Thymus (tissue), 14 donors: ENCODE measurements at places on chromosomes 12 and 14. TPM values are rescaled to one million over a fixed set of nuclear protein-coding genes. Genes with fewer than 3 reads are reported as not detected.
A peak's percentile ranks its signal among the peaks of the same experiment; 100 is the strongest.

SIRT4 gene
- 2.8 TPM for total RNA-seq

- no peaks in the 10 kb centered on the region for H3K4me1 ChIP-seq
- H3K27ac ChIP-seq = no peak overlapping the region
- no peaks in the 10 kb centered on the region for H3K27me3 ChIP-seq
- no peak overlapping the region for H3K4me3 ChIP-seq
- no peak for DNase-seq
- no peaks in the 10 kb centered on the region for H3K36me3 ChIP-seq
Measured at GRCh38 chr12:111242184-111242583, 126.7 kb downstream of the PHETA1 start.

DNA sequence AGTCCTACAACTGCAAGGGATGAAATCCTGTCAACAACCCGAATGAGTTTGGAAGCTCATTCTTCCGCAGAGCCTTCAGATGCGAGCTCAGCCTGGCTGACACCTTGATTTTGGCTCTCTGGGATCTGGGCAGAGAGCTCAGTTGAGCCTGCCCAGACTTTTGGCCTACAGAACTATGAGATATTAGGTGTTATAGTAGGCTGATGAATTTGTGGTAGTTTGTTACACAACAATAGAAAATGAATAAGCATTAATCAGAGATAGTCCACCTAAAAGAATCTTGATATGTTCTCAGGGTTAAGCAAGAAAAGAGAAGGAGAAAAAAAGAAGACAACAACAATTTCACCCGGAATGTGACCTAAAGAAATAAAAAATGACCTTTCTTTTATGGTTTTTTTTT is 30.4 kb upstream of the GZMB start:
- no peaks in the 10 kb centered on the region for H3K27me3 ChIP-seq
- no peaks in the 10 kb centered on the region for H3K36me3 ChIP-seq
- peaks cover 3% of the 10 kb centered on the region for H3K4me1 ChIP-seq
- DNase-seq = no peak
- H3K4me3 ChIP-seq = no peak overlapping the region

GRCh38 chr14:23186913-23187654 is 3.6 kb upstream of the SLC7A8 start:
- H3K4me3 ChIP-seq = no peak overlapping the region
- peaks cover 7% of the 10 kb centered on the region for H3K27me3 ChIP-seq
- no peak overlapping the region for H3K27ac ChIP-seq
- DNase-seq = peak; percentile 18
- no peaks in the 10 kb centered on the region for H3K36me3 ChIP-seq
- H3K4me1 ChIP-seq = peaks cover 12% of the 10 kb centered on the region

GRCh38 chr14:53875324-53875897 is 81.2 kb downstream of the BMP4 start:
- H3K4me1 ChIP-seq = no peaks in the 10 kb centered on the region
- H3K4me3 ChIP-seq = no peak overlapping the region
- no peaks in the 10 kb centered on the region for H3K27me3 ChIP-seq
- no peak for DNase-seq
- no peaks in the 10 kb centered on the region for H3K36me3 ChIP-seq
- no peak overlapping the region for H3K27ac ChIP-seq

BCL2L2 gene
- 5.5 TPM for total RNA-seq

DNA sequence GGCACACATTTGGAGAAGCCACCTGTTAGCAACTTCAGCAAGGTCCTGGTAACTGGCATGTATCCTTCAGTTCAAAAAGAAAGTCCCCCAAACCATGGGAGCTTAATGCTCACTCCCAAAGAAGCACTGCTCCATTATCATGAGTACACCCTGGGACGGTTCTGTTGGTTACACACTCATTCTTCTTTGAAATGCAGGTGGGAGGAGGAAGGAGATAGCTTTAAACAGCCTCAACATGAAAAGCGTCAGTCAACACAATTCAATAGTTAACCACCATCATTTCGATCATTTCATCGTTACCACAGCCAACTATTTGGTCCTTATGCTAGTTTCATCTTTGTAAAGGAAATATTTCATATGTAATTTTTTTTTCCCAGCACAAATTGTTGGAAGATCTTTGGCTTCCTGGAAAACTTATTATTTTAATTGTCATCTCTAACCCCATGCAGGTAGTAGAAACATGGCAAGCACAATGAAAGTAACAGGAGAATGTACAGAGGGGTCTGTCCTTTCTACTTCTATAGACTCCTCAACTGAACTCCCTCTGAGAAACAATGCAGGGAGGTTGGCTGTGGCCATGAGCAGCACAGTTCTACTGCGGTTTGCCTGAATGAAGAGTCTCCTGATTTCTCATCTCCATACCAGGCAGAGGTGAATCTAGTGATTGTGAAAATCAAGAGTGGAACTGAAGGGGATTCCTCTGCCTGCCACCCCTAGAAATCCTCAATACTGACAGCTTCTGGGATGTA is 196.4 kb upstream of the FOXN3 start:
- H3K4me3 ChIP-seq = no peak overlapping the region
- DNase-seq = no peak
- H3K4me1 ChIP-seq = peaks cover 51% of the 10 kb centered on the region

DNA sequence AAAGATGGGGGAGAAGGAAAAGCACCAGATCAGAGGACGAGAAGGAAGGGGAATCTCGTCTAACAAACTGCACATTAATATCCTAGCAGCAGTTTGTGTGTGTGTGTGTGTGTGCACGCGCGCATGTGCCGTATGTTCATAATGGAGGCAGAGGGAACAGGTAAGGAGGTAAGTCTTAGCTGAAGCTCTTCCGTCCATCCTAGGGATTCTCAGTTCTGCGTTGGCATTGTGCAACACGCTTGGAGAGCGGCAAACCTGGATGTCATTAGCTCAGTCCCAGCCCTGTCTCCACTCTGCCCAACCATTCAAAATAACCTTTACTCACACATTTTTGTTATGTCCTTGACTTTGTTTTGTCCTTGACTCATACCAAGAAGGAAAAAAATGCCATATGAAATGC is 1.6 kb upstream of the C1R start:
- no peak overlapping the region for H3K27ac ChIP-seq
- DNase-seq = no peak
- no peaks in the 10 kb centered on the region for H3K27me3 ChIP-seq

DNA sequence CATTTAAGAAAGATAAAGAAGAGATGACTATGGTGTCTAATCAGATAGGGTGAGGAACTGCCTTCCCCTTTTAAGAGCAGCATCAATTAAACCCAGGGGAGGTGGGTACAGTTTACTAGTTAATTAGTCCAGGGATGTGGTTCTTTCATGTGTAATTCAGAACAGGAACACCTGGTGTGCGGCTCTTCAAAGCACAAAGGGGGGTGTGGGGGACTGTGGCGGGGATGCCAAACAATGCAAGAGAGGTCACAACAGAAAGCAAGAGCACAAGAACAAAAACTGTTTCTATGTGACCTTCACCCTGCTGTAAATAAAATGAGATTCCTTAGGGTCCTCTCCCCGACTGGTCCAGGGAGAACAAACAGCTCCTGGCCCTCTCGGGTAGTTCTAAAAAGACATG is 183.9 kb upstream of the SOX5 start:
- no peaks in the 10 kb centered on the region for H3K4me1 ChIP-seq
- no peaks in the 10 kb centered on the region for H3K27me3 ChIP-seq
- no peaks in the 10 kb centered on the region for H3K36me3 ChIP-seq
- no peak overlapping the region for H3K27ac ChIP-seq

- DNase-seq = no peak
- H3K4me1 ChIP-seq = no peaks in the 10 kb centered on the region
- no peak overlapping the region for H3K27ac ChIP-seq
- no peaks in the 10 kb centered on the region for H3K36me3 ChIP-seq
- H3K4me3 ChIP-seq = no peak overlapping the region
Measured at GRCh38 chr14:73833034-73833433, 18.6 kb upstream of the PTGR2 start.

TMEM179 gene
- 0.09 TPM for total RNA-seq

- no peak overlapping the region for H3K27ac ChIP-seq
- no peaks in the 10 kb centered on the region for H3K27me3 ChIP-seq
- DNase-seq = no peak
- no peak overlapping the region for H3K4me3 ChIP-seq
- H3K36me3 ChIP-seq = no peaks in the 10 kb centered on the region
Measured at GRCh38 chr12:67211029-67211428, 58.1 kb upstream of the CAND1 start.

DNA sequence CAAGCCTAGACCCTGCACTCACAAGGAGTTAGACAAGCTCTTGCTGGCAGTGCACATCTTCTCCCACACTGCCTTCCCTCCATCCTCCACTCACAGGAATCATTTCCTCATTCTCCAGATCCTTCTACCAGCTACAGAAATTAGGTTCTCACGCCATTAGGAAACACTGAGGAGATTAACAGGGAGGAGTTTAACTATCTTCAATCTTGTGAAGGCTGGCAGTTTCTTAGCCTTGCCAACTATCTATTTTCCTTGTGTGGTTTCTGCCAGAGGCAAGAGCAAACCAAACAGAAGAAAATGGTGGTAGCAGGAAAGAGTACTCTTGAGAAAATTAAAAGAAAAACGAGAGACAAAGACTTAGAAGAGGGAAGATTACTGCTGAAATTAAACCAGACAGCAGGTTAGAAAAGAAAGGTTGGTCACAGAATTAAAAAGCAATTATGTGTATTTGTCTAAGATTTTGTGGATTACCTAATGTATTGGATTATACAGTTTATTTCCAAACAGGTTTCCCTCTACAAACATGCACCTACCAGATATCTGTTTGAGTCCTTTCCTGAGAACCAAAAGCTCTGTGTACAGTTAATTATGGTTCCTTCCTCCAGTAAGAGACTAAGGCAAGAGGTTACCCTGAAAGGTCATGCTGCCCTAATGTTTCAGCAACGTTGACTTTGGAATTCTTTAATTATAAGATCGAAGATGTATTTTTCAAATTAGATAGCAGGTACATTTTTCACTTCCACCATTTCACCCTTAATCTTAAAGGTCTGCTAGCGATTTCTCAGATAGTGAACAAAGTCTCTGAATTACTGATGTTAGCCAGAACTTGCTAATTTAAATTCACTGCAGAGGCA is 5.0 kb downstream of the RERG start:
- no peak for DNase-seq
- H3K27me3 ChIP-seq = peaks cover 10% of the 10 kb centered on the region
- no peaks in the 10 kb centered on the region for H3K4me1 ChIP-seq
- no peak overlapping the region for H3K4me3 ChIP-seq
- H3K36me3 ChIP-seq = no peaks in the 10 kb centered on the region

DNA sequence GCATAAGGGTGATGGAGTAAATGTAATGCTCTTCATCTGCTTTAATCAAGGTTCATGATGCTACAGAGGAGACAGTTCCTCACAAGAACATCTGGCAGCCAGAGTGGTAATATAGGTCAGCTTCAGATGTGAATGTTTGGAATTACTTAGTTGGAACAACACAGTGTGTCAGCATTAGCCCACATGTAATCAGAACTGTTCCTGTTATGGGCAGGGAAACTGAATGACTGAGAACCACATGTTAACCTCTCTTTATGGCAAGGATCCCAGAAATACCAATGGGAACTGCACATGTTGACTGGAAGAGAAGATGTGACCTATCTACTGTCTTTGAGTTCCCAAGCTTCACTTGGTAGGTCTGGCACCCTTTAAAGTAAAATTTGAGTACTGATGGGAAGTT is 390.1 kb upstream of the PDE3A start:
- H3K27ac ChIP-seq = no peak overlapping the region
- no peaks in the 10 kb centered on the region for H3K36me3 ChIP-seq

- H3K4me3 ChIP-seq = no peak overlapping the region
- no peak for DNase-seq
- H3K36me3 ChIP-seq = no peaks in the 10 kb centered on the region
- H3K4me1 ChIP-seq = no peaks in the 10 kb centered on the region
Measured at GRCh38 chr12:43292699-43293098, 259.3 kb downstream of the ADAMTS20 start.

DNA sequence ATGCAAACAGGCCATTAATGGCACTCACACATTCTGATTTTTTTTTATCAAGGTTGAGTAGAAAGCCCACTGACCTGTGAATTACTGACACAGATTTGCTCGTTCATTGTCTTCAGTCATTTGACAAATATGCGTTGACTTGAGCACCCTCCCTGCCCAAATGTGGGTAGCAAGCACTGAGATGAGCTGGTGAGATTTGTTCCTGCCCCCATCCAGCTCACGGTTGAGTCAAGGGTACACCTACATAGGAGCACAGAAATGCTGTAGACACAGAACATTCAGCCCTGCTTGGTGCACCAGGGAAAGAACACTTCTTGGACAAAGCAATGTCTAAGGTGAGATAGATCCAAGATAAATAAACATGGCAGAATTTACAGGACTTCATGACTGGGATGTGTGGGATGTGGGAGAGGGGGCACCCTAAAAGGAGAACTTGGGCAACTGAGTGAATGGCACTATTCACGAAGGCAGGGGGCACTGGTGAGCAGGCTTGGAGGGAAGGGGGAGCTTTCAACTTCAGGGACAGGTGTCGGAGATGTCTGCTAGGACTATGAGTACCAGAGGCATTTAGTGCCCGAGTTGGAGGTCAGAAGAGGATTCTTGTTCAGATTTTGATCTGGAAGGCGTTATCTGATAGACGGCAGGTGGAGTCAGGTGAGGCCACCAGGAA is 213.4 kb downstream of the VRK1 start:
- no peak overlapping the region for H3K4me3 ChIP-seq
- H3K27me3 ChIP-seq = peaks cover 3% of the 10 kb centered on the region
- H3K36me3 ChIP-seq = no peaks in the 10 kb centered on the region
- no peak overlapping the region for H3K27ac ChIP-seq
- no peaks in the 10 kb centered on the region for H3K4me1 ChIP-seq

GPR68 gene
- total RNA-seq = 1.4 TPM

OR8S1 gene
- total RNA-seq = not detected

SLC6A12 gene
- 0.14 TPM for total RNA-seq

- H3K4me1 ChIP-seq = no peaks in the 10 kb centered on the region
- no peak overlapping the region for H3K27ac ChIP-seq
- no peaks in the 10 kb centered on the region for H3K27me3 ChIP-seq
- no peak for DNase-seq
Measured at GRCh38 chr14:79091381-79091963, 921.3 kb downstream of the NRXN3 start.

- H3K4me3 ChIP-seq = no peak overlapping the region
- no peak for DNase-seq
- H3K27me3 ChIP-seq = no peaks in the 10 kb centered on the region
Measured at GRCh38 chr14:23404331-23404900, 3.7 kb downstream of the MYH6 start.

MAP1LC3B2 gene
- total RNA-seq = 2.0 TPM

- no peak overlapping the region for H3K4me3 ChIP-seq
- no peaks in the 10 kb centered on the region for H3K36me3 ChIP-seq
- no peak overlapping the region for H3K27ac ChIP-seq
- no peaks in the 10 kb centered on the region for H3K4me1 ChIP-seq
- H3K27me3 ChIP-seq = no peaks in the 10 kb centered on the region
- DNase-seq = no peak
Measured at GRCh38 chr12:22935090-22935489, 310.1 kb downstream of the ETNK1 start.

GRCh38 chr12:67692135-67692534 is 43.6 kb downstream of the DYRK2 start:
- no peaks in the 10 kb centered on the region for H3K27me3 ChIP-seq
- H3K4me1 ChIP-seq = peaks cover 13% of the 10 kb centered on the region
- H3K36me3 ChIP-seq = no peaks in the 10 kb centered on the region
- no peak overlapping the region for H3K4me3 ChIP-seq

GRCh38 chr12:89968151-89968700 is 259.6 kb upstream of the ATP2B1 start:
- no peaks in the 10 kb centered on the region for H3K27me3 ChIP-seq
- no peaks in the 10 kb centered on the region for H3K36me3 ChIP-seq
- H3K4me3 ChIP-seq = no peak overlapping the region
